ENCODE measurements at places on chromosomes 4 and X. TPM values are rescaled to one million over a fixed set of nuclear protein-coding genes. Genes with fewer than 3 reads are reported as not detected.

DNA sequence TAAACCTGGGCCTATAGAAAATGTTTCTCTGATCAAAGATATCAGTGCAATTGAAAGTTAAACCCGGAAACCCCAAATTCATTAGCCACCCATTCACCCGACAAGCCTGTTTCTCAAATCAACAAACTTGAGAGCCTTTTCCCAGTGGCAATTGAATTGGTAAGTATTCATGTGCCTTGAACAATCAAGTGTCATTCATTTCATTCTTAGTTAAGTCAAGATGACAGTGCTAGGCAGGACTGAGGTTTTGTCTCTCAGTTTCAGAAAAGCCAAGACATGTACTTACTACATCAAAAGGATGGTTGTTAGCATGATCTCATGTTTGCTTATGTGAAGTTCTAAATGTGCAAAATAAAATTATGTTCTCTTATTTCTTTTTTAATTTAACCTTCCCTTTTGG, 32.3 kb downstream of the CC2D2A start:
- no peak for DNase-seq

- DNase-seq, result no peak
Measured at GRCh38 chrX:83511208-83511607, 3.1 kb downstream of the POU3F4 start.

- DNase-seq, result no peak
Measured at GRCh38 chr4:37415845-37416369, 171.4 kb downstream of the NWD2 start.

The GAB3 gene
- 18.4 TPM for total RNA-seq

- DNase-seq, result peak; percentile 70
Measured at GRCh38 chr4:153573881-153574802, 108.0 kb downstream of the TMEM131L start.

DNA sequence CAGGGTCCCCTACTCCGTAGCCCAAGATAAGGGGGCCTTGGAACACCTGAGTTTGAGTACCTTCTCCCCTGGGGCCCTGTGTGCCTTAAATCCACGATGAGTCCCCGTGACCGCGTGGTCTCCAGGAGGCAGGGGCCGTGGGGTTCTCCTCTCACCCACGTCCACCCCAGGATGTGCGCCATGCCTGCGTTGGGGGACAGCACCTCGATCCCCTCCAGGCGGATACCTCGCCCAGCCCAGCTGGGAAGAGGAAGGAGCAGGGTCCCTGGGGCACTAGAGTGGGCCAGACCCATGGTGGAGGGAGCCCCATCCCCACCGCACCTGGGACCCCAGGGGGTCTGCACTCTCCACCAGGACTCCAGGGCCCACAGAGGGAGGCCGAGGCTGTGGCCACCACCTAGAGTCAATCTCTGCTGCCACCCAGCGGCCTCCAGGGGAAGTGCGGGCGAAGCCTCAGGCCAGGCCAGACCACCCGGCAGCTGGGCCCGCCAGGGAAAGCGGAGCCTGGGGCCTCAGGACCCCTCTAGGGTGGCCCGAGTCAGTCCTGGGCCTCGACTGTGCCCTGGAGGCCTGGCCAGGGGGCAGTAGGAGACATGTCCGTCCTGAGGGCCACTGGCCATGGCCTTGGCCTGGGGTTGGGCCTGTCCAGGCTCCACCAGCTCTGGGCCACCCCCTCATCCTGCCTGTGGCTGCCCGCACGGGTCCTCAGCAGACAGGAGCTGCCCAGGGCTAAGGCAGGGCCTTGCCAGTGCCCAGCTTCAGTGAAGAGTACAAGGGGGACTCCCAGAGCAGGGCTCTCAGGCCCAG, 55.0 kb downstream of the FAM53A start:
- peak; percentile 58 for DNase-seq

- no peak for DNase-seq
Measured at GRCh38 chr4:52423967-52424366, 235.1 kb downstream of the USP46 start.

DNA sequence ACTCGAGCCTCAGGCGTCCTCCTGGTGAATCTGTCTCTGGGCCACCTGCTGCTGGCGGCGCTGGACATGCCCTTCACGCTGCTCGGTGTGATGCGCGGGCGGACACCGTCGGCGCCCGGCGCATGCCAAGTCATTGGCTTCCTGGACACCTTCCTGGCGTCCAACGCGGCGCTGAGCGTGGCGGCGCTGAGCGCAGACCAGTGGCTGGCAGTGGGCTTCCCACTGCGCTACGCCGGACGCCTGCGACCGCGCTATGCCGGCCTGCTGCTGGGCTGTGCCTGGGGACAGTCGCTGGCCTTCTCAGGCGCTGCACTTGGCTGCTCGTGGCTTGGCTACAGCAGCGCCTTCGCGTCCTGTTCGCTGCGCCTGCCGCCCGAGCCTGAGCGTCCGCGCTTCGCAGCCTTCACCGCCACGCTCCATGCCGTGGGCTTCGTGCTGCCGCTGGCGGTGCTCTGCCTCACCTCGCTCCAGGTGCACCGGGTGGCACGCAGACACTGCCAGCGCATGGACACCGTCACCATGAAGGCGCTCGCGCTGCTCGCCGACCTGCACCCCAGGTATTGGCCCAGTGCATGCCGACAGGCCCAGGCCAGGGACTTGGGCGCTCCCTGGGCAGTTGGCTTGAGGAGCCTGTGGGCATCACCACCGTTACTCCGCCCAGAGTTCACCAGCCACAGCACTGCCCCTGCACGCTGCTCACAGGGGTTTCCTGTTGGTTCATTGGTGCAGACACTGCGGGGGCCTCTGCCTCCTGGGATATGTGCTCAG, 1.1 kb downstream of the GPR78 start:
- no peak for DNase-seq

GRCh38 chr4:16573739-16574138, 324.7 kb downstream of the LDB2 start:
- DNase-seq, result no peak

DNA sequence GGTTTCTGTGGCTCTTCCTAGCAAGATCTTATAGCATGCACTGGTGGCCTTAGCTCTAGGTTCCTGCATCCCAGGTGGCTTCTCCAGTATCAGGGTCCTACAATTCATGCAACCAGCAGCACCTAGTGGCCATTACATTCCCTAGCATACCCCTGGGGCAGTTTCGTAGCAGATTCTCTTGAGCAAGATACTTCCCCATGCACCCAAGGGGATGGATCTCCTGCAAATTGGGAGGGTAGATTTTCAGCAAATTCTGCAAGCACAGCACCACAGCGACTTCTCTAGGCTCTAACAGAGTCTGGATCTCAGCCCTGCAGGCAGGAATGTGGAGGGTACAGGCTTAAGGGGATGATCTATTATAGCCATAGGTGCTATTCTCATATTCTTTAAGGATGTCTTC, 13.1 kb upstream of the SLC9B1 start:
- DNase-seq, result no peak

The FGFBP1 gene
- not detected for total RNA-seq

- no peak for DNase-seq
Measured at GRCh38 chr4:7108660-7109059, 40.8 kb upstream of the GRPEL1 start.

The PAGE1 gene
- not detected for total RNA-seq

- DNase-seq, result no peak
Measured at GRCh38 chr4:113566015-113566795, 195.3 kb downstream of the CAMK2D start.

The MAGEC2 gene
- total RNA-seq, result not detected

The UNC5C gene
- total RNA-seq, result not detected

DNA sequence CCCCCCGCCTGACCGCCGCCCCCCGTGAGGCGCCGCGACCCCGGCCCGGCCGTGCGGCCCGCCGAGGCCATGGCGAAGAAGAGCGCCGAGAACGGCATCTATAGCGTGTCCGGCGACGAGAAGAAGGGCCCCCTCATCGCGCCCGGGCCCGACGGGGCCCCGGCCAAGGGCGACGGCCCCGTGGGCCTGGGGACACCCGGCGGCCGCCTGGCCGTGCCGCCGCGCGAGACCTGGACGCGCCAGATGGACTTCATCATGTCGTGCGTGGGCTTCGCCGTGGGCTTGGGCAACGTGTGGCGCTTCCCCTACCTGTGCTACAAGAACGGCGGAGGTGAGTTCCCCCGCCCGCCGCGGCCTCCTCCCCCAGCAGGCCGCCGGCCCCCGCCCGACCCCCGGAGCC, 780 bp downstream of the SLC6A8 start:
- no peak for DNase-seq

The CNGA1 gene
- not detected for total RNA-seq

- DNase-seq, result no peak
Measured at GRCh38 chrX:16873106-16873505, 2.9 kb upstream of the RBBP7 start.

The PLK4 gene
- 5.6 TPM for total RNA-seq

GRCh38 chr4:168744021-168744420, 247.2 kb downstream of the PALLD start:
- DNase-seq, result no peak

DNA sequence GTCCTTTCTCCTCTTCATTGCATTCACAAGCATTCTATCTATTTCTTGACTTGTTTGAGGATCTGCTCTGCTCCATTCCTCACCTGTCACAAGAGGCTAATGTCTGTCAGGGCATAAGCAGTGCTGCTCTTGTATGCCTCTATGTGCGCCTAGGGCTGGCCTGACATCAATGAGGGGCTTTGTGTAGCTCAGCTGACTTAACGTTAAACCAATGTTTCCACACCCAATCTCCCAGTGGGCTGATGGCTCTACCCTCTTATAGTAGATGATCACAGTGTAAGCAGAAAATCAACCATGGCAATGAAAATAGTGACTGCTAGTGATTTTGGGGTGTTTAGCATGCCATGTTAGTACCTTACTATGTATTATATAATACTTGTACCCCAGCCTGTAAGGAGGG, 139.0 kb downstream of the UNC5C start:
- DNase-seq, result no peak

DNA sequence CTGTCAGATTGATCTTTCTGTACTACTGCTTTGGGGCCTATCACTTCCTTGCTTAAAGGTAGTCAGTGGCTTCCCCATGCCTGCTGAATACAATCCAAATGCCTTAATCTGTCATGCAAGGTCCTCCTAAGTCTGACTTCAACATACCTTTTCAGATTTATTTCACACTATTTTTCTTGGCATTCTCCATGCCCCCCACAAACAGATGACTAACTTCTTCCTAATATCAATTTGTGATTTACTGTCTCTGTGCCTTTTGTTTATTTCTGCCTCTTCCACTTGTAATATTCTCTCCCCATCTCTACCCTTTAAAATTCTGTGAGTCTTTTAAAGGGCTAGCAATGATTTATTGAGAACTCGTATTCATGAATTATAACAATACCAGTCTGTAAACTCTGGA, 41.8 kb downstream of the OCRL start:
- DNase-seq, result no peak

DNA sequence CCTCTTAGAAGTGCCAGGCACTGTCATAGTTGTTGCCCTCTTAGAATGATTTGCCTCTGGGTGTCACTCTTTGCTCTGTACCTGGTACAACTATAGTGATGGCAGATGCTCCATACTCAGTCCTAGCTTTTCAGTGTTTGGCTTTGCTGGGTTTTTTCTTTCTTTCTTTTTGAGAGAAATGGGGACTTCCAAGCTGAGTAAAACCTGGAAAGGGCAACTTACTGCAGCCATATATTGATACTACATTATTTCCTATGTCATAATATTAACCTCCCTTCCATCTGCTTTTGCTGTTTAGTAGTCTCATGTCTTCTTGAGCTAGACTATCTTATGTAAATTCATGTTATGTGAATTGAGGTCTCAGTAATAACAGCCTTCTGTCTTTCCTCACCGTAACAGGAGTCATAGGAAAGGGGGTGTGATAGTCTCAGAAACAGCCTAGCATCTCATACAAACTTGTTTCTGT, 49.0 kb downstream of the NIPAL1 start:
- no peak for DNase-seq

The HSD17B10 gene
- total RNA-seq, result 39.4 TPM

The ADD1 gene
- 242 TPM for total RNA-seq

DNA sequence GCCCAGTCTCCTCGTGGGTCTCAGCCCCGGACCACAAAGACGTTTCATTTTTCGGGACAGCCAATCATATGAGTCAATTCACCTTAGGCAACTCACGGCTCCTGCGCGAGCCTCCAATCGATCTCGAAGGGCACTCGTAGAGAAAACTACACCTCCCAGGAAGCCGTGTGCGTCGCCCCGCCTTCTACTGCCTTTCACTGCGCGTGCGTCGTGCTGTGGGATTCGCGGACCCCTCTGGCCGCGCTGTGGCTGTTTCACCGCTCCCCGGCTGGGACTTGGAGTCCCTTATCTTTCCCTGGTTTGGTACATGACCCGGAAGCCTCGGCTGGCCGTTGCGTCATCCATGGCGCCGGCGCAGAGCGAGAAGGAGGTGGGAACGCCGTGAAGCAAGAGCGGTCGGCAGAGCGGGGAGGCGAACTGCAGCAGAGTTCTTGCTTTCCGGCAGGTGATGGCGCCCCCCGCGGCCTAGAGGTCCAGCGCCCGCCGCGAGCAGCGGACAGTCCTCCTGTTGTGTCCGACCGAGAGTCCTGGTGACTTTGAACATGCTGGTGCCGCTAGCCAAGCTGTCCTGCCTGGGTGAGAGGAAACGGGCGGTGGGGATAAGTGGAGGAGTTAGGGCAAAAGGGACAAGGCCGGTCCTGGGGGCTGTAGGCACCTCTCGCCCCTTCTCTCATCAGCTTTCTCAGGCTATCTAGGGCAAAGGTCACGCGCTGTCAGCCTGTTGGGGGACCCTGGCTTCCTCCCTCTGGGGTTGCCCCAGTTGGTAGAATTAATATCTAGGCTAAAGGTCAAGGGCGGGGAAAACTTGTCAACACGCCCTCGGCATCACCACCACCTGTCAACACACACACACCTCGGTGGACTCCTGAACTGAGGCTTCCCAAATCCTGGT, at the start of gene ETFDH:
TSS of gene ETFDH (plus strand) at position 382 of the 892 bp plus-strand sequence. CDS start at position 543, 161 bp downstream.
- DNase-seq, result peak; percentile 99

DNA sequence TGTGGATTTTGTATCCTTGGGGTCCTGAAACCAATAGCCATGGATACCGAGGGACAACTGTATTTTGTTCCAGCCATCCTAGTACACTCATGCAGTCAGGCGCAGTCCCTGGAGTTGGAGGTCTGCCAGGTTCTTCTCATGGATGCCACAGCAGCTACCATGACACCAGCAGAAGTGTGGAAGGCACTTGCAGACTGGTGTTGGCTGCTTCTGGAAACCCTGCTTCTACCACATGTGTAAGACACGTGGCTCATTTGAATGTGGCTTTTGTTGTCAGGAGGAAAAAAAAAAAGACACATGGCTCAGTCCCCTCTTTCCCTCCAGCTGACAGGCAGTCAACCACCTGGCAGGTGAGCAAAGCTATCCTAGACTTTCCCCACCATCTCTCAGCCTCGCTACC, 19.4 kb downstream of the DRD5 start:
- no peak for DNase-seq

GRCh38 chrX:7073336-7073735, 74.2 kb upstream of the STS start:
- no peak for DNase-seq

The SMIM43 gene
- not detected for total RNA-seq

The USP46 gene
- total RNA-seq, result 11.5 TPM

The GRPEL1 gene
- 29.9 TPM for total RNA-seq

GRCh38 chr4:113901994-113902787, 77.3 kb downstream of the ARSJ start:
- DNase-seq, result peak; percentile 70

The ENAM gene
- not detected for total RNA-seq
